NCI-H460 (cell line): ENCODE measurements at places on chromosomes 4 and X.

DNA sequence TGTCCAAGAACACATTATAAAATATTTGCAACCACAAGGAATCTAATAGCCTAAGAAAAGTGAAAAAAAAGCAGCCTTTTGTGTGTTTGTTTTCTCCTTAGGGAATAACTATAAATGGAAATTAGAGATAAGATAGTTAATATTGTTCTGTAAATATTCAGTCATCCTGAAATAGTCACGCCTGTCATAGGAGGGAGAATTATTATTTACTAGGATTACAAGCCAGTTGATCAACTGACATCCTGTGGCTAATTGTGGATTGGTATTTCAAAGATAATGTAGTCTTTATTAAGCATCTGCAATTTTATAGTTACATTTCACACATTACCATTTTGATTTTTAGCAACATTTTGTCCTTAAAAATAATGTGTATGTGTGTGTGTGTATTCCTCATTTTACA, 118.6 kb downstream of the CCSER1 start:
- no peak for DNase-seq

GRCh38 chrX:64342811-64343210, 52.4 kb downstream of the MTMR8 start:
- no peak for DNase-seq

GRCh38 chr4:3335385-3335784, 42.6 kb downstream of the RGS12 start:
- DNase-seq, result no peak

DNA sequence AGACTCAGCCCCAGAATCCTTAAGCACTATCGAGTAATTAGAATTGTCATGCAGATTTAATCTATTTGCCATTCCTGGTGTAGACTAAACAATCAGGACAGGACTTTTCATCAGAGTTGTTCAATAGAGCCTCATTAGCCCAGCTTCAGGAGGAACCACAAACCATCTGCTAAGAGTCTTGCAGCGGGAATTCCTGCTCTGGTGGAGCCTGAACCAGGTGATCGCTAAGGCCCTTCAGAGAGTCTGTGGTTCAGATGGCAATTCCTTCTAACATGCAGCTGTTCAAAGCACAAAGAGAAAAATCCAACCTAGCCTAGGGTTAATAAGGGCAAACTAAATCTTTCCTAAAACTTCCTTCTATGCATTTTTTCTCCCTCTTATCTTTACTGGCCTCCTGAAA, 119.1 kb upstream of the CPEB2 start:
- no peak for DNase-seq

DNA sequence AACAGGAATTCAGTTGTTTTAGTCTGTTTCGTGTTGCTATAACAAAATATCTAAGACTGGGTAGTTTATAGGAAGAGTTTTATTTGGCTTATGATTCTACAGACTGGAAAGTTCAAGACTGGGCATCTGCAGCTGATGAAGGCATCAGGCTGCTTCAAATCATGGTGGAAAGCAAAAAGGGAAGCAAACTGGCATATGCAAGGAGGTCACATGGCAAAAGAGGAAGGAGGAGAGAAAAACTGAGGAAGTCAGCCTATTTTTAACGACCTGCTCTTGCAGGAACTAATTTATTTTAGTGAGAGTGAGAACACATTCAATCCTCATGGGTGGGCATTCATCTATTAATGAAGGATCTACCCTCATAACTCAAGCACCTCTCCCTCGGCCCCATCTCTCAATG, 363.1 kb upstream of the HS3ST1 start:
- DNase-seq, result no peak

GRCh38 chr4:147160908-147161513, 215.3 kb upstream of the TTC29 start:
- DNase-seq, result peak; percentile 18

- no peak for DNase-seq
Observed at GRCh38 chr4:167221084-167221483, 13.2 kb downstream of the SPOCK3 start.

DNA sequence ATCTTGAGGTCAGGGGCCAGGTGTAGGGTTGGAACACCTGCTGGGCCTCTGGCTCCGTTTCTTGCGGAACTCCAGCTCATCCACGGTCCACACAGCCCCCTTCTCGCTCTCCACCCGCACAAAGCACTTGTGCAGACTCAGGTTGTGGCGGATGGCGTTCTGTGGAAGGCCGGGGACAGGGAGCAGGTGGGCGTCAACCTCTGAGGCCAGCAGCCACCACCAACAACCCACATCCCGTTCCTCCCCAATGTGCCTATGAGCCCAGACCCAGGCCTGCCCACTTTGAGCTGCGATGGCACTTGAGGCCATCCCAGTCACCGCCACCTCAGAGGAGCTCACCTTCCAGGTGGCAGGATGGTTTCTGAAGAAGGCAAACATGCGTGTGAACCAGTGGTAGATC, 13.2 kb downstream of the FOXP3 start:
- no peak for DNase-seq

GRCh38 chr4:8689741-8690140, 97.2 kb downstream of the CPZ start:
- no peak for DNase-seq

- DNase-seq, result peak; percentile 14
Observed at GRCh38 chr4:119735165-119735651, 106.6 kb upstream of the PDE5A start.

DNA sequence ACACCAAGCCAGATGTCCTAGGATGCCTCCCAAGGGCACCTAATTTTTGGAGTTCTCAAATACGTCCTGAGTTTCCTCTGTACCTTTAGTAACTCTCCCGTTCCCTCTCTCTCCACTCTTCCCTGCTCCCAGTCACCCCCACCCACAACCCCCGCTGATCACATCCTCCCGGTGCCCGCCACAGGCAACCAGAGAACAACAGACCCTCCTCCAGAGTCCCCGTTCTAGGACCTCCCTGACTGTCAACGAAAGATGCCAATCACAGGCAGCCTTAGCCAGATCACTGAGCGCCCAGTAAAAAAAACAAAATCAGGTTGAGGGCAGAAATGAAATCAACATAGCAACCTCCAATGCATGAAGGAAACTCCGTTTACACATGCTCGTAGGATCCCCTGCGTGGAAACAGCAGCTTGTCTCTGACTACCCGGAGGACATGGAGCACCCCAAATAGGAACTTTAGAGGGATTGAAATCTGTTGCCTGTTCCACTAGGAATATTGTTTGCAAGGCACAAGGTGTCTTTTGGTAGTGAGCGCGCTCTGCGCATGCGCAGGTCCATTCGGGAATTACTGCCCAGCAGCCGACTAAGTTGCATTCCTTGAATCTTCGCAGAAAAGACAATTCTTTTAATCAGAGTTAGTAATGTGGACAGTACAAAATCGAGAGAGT, at the start of gene GABRB1:
Gene GABRB1, plus strand, starts transcription at position 557 of the 668 bp plus-strand sequence.
- peak; percentile 3 for DNase-seq

DNA sequence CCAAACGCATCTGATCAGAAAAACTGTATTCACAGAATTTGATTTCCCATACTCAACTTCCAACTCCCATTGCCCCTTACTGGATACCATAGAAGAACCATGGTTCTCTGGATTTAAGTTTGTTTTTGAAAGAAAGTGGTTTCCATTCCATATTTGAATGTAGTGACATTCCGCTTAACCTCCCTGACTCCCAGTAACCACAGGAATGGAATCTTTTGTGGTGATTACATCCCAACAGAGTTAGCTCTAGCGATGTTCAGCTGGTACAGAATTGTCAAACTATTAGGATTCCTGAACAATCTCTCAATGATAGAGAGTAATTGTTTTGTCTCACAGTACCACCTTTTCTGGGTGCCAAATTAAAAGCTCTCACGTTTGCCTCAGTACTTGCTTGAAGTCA, 1.7 kb downstream of the NUDT10 start:
- DNase-seq, result no peak

DNA sequence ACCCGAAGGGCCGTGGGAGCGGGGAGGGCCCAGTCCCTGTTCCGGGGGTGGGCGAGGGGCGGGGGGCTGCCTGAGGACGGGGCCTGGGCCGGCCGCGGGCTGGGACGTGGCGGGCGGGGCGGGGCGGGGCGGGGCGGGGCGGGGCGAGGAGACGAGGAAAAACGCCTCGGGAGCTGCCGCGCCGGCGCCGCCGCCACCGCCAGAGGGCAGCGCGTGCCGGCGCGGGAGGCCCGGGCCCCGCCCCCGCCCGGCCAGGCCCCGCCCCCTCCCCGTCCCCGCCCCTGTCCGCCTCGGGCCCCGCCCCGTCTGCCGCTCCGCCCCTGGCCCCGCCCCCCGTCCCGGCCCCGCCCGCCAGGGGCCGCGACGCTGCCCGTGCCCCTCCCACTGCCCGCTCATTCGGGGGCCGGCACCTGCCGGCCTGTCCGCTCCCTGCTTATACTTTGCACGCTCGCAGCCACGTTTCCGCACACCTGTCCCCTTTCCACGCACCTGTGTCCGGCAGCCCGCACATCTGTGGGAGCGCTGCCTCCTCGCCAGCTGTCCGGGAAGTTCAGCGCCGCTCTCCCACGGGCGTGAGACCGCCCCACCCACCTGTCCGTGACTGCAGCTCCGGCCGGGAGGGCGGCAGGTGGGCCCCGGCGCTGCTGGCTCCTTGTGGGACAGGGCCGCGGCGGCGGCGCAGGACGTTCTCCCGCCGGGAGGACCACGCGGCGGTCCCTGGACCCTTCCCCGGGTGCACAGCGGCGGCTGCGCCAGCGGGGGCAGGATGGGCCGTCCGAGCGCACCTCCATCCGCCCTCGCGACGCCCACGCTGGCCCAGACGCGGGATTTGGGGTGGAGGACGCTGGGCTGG, 1.7 kb upstream of the FGFRL1 start:
- peak; percentile 29 for DNase-seq

DNA sequence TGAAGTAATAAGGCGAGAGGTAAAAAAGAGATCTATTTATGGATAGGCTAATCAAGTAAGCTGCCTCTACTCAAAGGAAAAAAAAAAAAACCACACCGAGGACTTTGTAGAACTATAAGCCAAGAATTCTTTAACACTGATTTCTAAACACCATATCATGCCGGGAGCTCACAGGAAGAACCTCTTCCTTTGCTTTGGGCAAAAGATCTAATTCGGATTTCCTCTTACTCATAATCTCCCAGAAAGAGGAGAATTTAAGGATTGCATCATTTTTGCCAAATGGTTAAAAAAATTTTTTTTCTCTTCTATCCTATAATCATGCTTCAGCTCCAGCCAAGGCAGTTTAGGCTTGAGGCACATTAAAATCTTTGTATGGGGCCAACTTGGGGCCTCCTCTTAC, 95.5 kb downstream of the ZNF827 start:
- no peak for DNase-seq

- no peak for DNase-seq
Observed at GRCh38 chrX:138856881-138857604, 145.5 kb upstream of the FGF13 start.

- no peak for DNase-seq
Observed at GRCh38 chr4:7183161-7183560, 9.2 kb upstream of the SORCS2 start.

DNA sequence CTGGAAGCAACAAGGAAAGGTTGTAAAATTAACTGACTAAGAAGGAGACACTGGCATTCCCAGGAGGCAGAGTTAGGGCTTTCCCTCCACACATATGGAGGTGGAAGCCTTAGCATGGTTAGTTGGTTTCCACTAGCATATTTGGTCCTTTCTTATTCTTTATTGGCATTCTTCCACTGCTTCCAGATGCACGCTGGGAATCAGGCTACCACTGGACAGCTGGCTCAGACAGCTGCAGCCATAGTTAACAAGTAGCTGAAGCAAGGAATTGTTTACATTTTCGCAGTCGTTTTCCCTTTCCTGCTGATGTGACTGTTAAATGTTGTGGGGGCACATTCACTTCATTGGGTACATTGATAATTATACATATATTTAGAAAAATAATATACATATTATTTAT, 169.2 kb downstream of the GRIA2 start:
- no peak for DNase-seq

DNA sequence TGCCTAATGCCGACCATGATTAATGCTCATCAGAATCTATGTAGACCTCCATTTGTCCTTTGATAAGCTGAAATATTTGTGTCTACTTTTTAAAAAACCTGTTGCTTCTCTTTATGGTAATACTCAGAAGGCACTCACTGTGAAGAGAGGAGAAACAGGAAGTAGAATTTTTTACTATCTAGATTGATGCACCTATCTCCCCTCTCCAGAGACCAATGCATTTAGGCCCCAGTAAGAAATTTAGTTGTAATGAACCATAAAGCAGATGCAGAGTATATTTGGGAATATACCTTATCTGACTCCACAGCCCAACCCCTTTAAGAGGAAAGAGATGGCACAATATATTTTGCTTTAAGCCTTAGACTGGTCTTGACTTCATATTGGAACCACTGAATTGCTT, 11.1 kb downstream of the TBL1X start:
- no peak for DNase-seq

- DNase-seq, result peak; percentile 7
Observed at GRCh38 chr4:158459085-158459820, 62.4 kb upstream of the RXFP1 start.

GRCh38 chrX:72366178-72366577, 60.5 kb upstream of the CITED1 start:
- no peak for DNase-seq

GRCh38 chr4:167622481-167623240, 388.4 kb upstream of the SPOCK3 start:
- peak; percentile 56 for DNase-seq

GRCh38 chrX:27633328-27633727, 43.2 kb downstream of the DCAF8L2 start:
- DNase-seq, result no peak

GRCh38 chr4:8867624-8868320, 3.9 kb downstream of the HMX1 start:
- DNase-seq, result no peak

- no peak for DNase-seq
Observed at GRCh38 chr4:99720206-99720605, 62.6 kb upstream of the C4orf54 start.

GRCh38 chr4:87783781-87784180, 15.6 kb upstream of the IBSP start:
- DNase-seq, result no peak

DNA sequence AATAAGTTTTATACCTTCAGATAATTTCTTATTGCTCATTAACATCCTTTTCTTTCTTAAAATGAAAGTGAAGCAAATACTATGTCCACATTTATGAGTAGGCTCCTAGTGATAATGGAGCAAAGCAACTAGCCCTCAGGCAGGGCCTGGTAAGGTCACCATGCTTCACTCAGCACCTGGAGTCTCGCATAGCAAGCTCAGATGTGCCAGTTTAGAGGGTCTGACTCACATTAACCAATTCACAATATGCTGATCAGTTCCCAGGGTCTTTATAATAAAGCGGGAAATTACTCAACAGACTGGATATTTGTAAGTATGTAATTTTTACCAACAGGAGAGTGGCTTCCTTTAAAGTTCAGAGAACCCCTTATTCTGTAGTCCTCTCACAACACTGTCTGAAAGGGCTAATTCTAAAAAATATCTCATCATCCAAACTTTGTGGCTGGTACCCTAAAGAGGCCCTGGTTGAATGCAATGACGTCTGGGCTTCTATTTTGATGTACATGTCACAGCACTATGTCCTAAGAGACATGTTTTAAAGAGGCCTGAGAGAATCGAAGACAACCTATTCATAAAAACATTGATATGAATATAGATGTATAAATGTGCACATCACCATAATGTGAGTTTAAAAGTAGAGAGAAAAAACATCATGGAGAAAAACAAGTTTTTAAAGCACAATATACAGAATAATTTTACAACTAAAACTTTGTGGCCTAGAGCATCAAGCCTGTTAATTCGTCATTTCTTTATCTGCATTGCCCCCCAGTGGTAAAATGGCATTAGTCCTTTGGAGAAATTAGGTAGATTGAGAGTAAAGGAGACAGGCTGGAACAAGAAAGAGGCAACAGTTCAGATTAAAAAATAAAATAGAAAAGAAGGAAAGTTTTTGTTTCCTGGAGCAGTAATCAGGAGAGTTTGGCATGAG, 44.3 kb downstream of the IL21 start:
- DNase-seq, result peak; percentile 55
